PC-3 (cell line): ENCODE measurements at places on chromosomes 6 and 20. TPM values are rescaled to one million over a fixed set of nuclear protein-coding genes. Genes with fewer than 3 reads are reported as not detected.

- no peaks in the 10 kb centered on the region for H3K27me3 ChIP-seq
- no peak overlapping the region for H3K27ac ChIP-seq
- H3K4me1 ChIP-seq = no peaks in the 10 kb centered on the region
- H3K4me3 ChIP-seq = no peak overlapping the region
- no peak for DNase-seq
Measured at GRCh38 chr6:138487102-138487604, 12.1 kb downstream of the NHSL1 start.

GRCh38 chr20:54456423-54456822, 19.0 kb upstream of the DOK5 start:
- no peaks in the 10 kb centered on the region for H3K4me1 ChIP-seq
- no peak overlapping the region for H3K27ac ChIP-seq
- H3K4me3 ChIP-seq = no peak overlapping the region
- H3K36me3 ChIP-seq = no peaks in the 10 kb centered on the region
- DNase-seq = peak; percentile 31
- H3K27me3 ChIP-seq = peaks cover 25% of the 10 kb centered on the region

- no peaks in the 10 kb centered on the region for H3K36me3 ChIP-seq
- no peaks in the 10 kb centered on the region for H3K27me3 ChIP-seq
- no peak for DNase-seq
- H3K27ac ChIP-seq = no peak overlapping the region
- H3K4me3 ChIP-seq = no peak overlapping the region
Measured at GRCh38 chr6:11875325-11876109, 96.9 kb upstream of the ADTRP start.

DNA sequence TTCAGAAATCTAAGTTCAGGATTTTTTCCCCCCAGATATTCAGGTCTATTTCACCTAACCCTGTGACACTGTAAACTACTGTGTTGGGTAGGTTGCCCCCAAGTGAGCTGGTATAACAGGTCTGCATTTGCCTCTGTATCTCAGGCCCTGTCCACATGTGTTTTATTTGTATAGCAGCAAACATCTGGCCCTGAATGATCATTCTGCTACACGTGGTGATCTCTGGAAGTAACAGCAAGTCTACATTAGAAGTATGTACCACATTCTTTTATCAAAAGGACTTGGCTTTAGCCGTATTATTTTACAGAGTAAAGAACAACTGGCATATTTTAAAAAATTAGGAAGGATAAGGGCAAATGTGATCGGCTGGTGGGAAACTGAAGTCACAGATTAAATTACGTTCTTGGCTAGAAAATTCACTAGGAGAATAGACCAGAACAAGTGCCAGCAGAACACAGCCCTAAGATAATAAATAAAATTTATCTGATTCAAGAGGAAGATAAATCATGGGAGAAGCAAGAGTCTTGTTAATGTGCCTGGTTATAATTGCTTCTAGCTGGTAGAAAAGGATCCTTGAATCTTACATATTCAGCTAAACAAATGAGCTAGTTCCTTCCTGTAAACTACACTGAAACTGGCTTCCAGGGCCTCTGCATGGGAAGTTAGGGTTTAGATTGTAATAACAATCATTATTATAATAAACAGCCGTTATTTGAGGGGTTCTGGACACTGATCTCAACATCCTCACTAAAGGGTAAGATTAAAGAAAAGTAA, 192.1 kb downstream of the SAMD5 start:
- no peaks in the 10 kb centered on the region for H3K27me3 ChIP-seq
- no peak for DNase-seq
- no peaks in the 10 kb centered on the region for H3K36me3 ChIP-seq
- no peak overlapping the region for H3K4me3 ChIP-seq
- H3K27ac ChIP-seq = no peak overlapping the region
- H3K4me1 ChIP-seq = peaks cover 13% of the 10 kb centered on the region

DNA sequence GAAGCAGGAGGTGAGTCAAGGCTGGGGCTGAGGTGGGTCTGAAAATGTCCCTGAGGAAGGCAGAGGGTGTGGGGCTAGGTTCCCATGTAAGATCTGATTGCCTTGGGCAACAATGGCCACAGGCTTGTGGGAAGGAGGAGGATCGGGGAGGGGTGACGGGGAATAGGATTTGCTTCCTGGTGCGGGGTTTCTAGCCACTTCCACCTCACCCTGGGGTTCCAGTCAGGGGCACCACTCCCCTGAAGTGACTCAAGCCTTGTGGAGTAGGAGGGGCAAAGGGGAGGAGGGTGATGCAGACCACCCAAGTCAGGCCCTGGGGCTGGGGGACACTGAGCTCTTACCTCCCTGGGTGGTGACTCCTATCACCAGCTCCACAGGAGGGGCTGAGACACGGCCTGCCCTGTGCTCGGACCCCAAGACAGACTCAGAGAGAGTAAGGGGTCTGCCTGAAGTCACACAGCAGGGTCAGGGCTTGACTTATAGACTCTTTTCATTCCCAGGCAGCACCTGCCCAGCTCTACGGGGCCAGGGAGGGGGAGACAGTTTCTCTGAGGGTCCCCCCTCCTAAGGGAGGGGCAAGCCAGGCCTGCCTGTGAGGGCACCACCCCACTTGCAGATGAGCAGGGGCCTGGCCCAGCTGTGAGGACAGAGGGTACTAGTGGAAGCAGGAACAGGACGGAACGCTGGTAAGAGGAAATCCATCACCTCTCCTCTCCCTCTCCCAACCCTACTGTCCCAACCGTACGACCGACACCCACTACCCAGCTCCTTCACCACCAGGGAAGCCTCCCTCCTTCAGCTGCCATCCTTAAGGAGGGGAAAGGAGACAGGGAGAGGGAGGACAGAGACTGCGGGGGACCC, 12.4 kb upstream of the SPDEF start:
- no peaks in the 10 kb centered on the region for H3K27me3 ChIP-seq
- H3K27ac ChIP-seq = no peak overlapping the region
- no peak overlapping the region for H3K4me3 ChIP-seq
- no peaks in the 10 kb centered on the region for H3K4me1 ChIP-seq
- no peak for DNase-seq

Gene CTCFL
- not detected in 2 replicates for total RNA-seq

Gene MICB
- total RNA-seq = 25.6 and 32.9 TPM in 2 replicates

DNA sequence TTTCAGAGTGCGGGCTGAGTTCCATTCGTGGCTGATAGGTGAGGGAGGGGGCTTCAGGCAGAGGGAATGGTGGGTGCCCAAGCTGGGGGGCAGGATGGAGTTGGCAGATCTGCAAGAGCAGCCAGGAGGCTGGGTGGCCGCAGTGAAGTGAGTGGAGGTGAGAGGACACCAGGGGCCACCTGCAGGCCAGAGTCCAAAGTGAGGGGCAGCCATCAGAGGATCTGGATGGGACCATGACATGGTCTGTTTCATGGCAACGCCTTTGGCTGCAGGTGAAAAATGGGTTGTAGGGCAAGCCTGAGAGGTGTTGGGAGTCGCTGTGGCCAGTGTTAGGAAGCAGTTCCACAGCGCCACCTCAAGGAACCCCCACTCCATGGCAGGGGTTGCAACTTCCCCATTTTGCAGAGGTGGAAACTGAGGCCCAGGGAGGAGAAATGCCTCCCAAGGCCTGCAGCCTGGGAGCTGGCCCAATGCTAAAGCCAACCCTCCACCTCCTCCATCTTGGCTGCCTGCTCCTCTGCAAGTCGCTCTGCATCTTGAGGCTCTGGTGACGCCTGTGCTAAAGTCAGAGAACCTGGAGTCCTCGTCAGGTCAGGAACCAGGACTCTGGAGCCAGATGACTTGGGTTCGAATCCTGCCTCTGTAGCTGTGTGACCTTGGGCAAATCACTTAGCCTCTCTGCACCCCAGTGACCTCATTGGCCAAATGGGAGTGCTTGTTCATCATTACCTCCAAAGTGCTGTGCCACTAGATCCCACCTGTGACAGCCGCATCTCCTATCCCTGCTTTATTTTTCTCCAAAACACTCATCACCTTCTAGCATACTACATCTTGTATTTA, 153.8 kb downstream of the CEBPB start:
- DNase-seq = no peak
- no peaks in the 10 kb centered on the region for H3K27me3 ChIP-seq
- peaks cover 13% of the 10 kb centered on the region for H3K4me1 ChIP-seq
- no peak overlapping the region for H3K27ac ChIP-seq
- H3K36me3 ChIP-seq = no peaks in the 10 kb centered on the region

GRCh38 chr6:88167352-88167937, 1.3 kb upstream of the CNR1 start:
- H3K4me1 ChIP-seq = no peaks in the 10 kb centered on the region
- no peak for DNase-seq
- peaks cover 44% of the 10 kb centered on the region for H3K27me3 ChIP-seq

DNA sequence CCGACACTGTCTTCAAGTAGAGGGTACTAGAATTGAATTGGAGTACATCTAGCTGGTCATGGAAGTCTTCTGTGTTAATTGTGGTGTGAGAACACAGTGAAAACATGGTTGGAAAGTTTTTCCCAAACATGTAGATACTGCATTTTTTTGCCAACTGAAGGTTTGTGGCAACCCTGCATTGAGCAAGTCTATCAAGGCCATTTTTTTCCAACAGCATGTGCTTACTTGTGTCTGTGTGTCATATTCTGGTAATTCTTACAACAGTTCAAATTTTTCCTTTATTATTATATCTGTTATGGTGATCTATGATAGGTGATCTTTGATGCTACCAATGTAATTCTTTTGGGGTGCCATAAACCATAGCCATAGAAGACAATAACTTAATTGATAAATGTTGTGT, 147.0 kb downstream of the MYB start:
- H3K27me3 ChIP-seq = no peaks in the 10 kb centered on the region
- H3K4me1 ChIP-seq = no peaks in the 10 kb centered on the region
- H3K4me3 ChIP-seq = no peak overlapping the region
- H3K27ac ChIP-seq = no peak overlapping the region

GRCh38 chr20:53736757-53737395, 143.2 kb upstream of the ZNF217 start:
- no peaks in the 10 kb centered on the region for H3K36me3 ChIP-seq
- H3K27ac ChIP-seq = peak overlapping the region; percentile 87
- H3K4me3 ChIP-seq = peak overlapping the region; percentile 61
- H3K27me3 ChIP-seq = no peaks in the 10 kb centered on the region
- DNase-seq = peak; percentile 49
- H3K4me1 ChIP-seq = peaks cover 70% of the 10 kb centered on the region
